ENCODE measurements at places on chromosomes 7 and 10.

DNA sequence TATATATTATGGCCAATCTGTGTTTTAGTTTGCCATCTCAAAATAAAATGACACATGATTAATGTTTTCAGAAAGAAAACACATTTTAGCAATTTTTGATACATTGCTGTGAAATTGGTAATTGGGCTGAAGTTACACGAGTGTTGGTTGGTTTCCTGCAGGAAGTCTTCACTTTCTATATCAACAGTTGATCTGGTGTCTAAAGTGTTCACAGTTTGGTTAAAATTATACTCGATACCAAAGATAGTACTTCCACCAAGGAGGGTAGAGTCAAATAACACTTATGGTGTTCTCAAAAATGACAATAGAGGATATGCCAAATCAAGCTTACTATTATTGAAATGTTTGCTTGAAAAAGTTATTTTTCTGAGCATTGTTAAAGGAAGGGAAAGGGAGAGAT lies 120.3 kb upstream of the GLCCI1 start:
- no peak for DNase-seq

- DNase-seq: no peak
Observed at GRCh38 chr10:67780759-67781538, 57.0 kb downstream of the DNAJC12 start.

- no peak for DNase-seq
Observed at GRCh38 chr7:73519867-73520672, 2.0 kb downstream of the BAZ1B start.

DNA sequence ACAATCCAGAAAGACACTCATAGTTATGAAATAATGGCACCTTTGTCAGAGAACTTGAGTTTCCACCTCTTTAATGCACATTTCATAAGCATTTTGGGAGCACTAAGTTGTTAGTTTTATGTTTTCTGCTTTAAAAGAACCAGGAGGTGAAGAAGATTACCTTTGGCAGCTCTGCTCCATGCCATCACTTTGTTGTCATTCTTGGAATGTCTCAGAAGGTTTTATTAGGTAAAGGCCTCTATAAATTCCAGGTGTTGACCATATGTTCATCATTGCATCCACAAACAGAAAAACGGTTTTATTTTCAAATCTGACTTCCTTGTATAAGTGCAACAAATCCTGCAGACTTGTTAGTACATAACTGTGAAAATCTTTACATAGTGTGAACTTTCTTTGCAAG lies 424.8 kb downstream of the MDFIC start:
- DNase-seq: no peak

DNA sequence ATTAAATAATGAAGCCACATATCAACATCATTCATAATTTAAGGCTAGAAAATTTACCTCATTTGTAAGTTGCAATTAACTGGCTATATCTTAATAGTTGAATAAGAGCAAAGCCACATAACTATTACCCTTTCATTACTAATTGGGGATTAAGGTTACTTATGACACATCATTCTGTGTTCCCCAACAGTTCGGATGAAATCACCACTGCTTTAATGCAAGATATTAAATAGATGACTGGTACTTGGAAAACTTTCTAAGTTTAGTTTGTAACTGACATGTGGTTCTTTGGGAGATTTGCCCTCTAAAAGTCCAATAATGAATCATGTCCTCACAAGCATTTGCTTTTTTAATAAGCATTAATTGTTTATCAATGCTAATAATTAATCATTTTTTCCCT lies 109.1 kb downstream of the MTERF1 start:
- DNase-seq: no peak

Data from islet precursor cell (in vitro differentiated cells).